ENCODE measurements at places on chromosomes 12 and 14.

DNA sequence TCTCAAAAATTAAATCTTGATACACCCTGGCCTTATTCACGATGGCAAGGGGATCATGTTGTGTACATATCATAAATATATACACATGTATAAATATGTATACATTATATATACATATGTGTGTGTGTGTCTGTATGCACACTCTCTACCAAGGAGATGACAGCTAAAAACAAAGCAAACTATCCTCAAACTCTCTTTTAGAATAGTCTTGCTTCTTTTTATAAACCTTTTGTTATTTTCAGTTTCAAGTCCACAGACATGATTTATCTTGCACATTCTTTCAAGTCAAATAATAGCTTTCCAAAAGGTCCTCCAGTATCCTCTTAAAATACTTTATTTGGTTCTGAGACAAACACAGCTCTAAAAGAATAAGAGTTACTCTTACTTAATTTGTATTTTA lies 8.4 kb downstream of the ANO6 start:
- DNase-seq: no peak

DNA sequence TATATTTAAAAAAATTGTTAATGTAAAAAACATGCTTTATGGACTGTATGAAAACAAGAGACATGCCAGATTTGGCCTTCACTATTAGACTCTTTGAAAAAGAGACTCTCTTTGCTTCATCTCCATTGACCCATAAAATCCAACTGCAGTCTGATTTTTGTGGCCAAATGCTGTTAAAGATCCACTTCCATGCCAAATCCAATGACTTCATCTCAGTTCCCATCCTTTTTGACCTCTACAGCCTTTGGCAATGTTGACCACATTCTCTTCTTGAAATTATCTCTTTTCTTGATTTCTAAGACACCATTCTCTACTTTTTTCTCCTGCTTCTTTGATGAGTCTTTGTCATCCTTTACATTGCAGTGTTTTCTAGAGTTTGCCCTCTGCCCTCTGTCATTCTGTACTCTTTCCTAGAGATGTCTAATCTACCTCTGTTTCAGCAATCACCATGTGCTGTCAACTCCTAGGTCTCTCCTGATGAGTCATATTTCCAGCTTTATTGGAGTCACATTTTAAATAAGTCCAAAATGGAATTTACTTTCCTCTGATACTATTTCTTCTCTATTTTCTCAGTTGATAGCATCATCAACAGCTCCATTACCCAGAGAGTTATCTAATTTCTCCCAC lies 2.4 kb downstream of the TMPRSS12 start:
- no peak for DNase-seq

DNA sequence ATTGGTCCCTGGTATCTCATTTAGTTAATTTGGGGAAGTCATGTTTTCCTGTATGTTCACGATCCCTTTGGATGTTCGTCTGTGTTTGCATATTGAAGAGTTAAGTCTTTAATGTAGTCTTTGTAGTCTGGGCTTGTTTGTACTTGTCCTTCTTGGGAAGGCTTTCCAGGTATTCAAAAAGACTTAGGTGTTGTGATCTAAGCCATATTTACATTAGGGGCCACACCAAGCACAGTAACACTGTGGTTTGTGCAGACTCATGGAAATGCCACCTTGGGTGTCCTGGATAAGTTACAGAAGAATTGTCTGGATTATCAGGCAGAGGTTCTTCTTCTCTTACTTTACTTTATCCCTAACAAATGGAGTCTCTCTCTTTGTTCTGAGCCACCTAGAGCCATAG lies 380.3 kb downstream of the CCER1 start:
- no peak for DNase-seq

- DNase-seq: no peak
Measured at GRCh38 chr12:115867854-115868253, 409.6 kb downstream of the MED13L start.

GRCh38 chr12:8701046-8701660 lies 3.4 kb downstream of the RIMKLB start:
- DNase-seq: no peak

GRCh38 chr12:98714426-98714825 lies 69.3 kb downstream of the APAF1 start:
- no peak for DNase-seq

DNA sequence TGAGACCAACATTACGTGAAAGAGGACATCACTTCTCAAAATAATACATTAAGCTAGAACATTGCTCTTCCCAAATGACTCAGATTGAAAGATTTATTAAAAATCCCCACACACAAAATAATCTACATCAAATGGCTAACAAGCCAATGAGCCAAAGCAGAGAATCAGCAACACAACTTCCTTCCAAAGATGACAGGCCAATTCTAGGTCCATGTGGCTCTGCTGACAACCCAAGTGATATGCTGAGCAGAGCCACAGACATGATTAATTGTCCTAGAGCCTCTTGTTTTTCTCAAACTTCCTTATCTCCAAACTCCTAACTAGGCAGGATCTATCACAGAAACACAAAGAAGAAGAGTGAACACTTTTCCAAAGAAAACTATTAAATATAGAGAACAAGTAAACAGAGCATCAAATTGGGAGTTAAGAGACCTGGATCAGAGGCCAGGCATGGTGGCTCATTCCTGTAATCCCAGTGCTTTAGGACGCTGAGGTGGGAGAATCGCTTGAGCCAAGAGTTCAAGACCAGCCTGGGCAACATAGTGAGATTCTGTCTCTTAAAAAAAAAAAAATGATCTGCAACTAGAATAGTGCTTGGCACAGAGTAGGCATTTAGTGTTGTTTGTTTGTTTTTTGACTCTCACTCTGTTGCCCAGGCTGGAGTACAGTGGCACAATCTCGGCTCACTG lies 38.5 kb downstream of the SENP1 start:
- DNase-seq: no peak

DNA sequence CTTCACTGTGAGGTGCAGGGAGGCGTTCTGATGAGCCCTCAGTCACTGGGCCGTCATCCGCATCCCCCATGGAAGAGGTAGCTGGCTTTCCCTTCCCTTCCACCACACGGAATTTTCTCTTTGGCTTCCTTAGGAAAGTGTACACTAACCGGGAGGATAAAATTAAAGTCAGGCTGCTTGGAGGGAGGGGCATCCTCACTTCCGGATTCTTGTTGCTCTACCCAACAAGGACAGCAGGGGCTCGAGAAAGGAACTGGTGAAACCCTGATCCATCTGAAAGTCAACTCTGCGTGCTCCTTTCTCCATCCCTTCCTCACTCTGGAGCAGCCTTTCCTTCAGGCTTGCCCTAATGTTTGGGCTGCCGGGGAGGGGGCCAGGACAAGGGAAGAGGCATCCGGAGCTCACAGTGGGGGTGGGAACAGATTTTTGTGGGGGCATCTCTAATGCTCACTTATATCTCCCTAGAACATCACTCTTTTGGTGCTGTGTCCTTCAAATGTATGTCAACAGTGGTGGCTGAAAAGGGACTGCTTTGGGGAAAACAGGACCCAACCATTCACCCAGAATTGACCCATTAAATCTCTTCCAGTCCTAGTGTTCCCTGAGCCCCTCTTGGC lies 101.4 kb upstream of the FKBP4 start:
- no peak for DNase-seq

DNA sequence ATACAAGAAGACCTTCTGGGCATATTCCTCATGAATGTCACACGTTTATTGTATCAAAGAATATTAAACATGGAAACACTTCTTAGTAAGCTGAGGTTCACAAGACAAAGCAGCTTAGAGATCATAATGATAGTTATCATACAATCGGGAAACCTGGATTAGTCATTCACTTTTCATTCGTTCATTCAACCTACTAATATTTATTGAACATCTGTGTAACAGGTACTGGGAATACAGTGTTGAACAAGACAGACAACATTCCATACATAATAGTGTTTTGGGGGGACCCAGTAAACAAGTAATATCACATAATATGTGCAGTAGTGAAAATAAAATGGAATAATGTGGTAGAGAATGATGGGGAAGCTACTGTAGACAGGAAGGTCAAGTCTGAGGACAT lies 100.6 kb upstream of the GRIP1 start:
- DNase-seq: no peak

DNA sequence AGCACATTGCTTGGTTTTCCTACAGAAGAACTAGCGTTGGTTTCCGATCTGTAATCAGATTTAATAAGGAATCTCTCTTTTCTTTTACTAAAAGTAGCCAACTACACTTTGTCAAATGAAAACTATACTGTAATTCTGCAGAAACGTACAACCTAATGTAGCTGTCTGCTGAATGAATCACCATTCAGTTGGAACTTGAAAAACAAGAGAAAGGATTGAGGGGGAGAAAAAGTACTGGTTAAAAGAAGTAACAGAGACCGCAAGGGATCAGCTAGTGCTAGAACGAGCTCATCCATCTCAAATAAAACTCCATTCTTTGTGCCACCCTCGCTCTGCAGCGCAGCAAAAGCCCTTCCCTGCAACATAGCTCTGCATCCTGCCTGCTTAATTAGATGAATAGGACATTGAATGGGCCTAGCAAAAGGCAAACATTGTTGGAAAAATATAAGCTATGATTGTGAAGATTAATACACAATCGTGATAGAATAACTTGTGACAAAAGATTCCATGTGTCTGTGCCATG lies 2.6 kb downstream of the GARIN2 start:
- DNase-seq: no peak

- DNase-seq: no peak
Measured at GRCh38 chr12:121533394-121534090, 47.3 kb downstream of the KDM2B start.

GRCh38 chr12:123085730-123086487 lies 65.0 kb downstream of the PITPNM2 start:
- DNase-seq: peak; percentile 38

Measured in AG08395 (cell line).